ENCODE measurements at places on chromosomes 7 and 10. TPM values are rescaled to one million over a fixed set of nuclear protein-coding genes. Genes with fewer than 3 reads are reported as not detected.

Gene PRSS37
- not detected for total RNA-seq

Gene XRCC2
- 14.8 TPM for total RNA-seq

Gene ADIRF
- not detected for total RNA-seq

Gene NXPH1
- total RNA-seq, result not detected

Gene FKBP9
- total RNA-seq, result 0.29 TPM

Gene NRG3
- total RNA-seq, result not detected

Gene HMX2
- total RNA-seq, result not detected

Gene FAM25C
- not detected for total RNA-seq

GRCh38 chr7:30549931-30550493 lies 44.7 kb upstream of the GARS1 start:
- no peak for DNase-seq
- H3K27me3 ChIP-seq, result no peaks in the 10 kb centered on the region
- no peaks in the 10 kb centered on the region for H3K36me3 ChIP-seq
- no peaks in the 10 kb centered on the region for H3K4me1 ChIP-seq
- no peak overlapping the region for H3K4me3 ChIP-seq

DNA sequence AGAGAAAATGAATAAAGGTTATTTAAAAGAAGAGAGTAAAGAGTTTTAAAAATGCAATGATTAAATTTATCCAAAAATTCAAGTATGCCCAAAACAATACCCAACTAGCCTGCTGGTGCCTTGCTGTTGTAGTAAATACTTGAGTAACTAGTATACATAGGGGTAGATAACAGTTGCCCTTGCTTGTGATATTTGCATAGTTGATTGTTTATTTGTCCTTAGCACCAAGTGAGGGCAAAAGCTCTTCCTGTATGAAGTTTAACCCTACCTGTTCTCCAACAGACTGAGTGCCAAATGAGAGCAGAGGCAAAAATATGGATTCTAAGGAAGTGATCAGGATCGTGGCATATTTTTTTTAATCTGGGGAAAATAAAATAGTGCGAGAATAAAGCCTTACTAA lies 85.0 kb downstream of the PTN start:
- H3K4me1 ChIP-seq, result no peaks in the 10 kb centered on the region
- no peaks in the 10 kb centered on the region for H3K27me3 ChIP-seq
- no peak overlapping the region for H3K27ac ChIP-seq
- no peaks in the 10 kb centered on the region for H3K36me3 ChIP-seq
- no peak for DNase-seq
- no peak overlapping the region for H3K4me3 ChIP-seq

DNA sequence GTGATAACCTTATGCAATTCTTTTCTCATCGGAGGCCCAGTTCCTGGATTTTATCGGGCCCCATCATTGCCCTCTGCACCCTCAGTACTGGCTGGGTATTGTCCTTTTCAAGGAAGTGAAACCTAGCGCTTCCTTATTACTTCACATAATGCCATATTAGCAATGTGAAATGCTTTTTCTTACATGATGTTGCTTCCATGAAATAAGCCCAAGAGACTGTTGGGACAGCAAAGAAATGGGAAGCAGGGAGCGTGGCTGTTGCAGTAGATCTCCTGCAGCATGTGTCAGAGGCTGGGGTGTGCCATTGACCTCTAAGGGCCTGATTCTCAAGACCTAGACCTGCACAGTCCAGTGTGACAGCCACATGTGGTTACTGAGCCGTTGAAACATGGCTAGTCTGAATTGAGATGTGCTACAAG lies 8.1 kb downstream of the CHN2 start:
- H3K36me3 ChIP-seq, result no peaks in the 10 kb centered on the region
- no peaks in the 10 kb centered on the region for H3K27me3 ChIP-seq
- H3K27ac ChIP-seq, result no peak overlapping the region
- no peak overlapping the region for H3K4me3 ChIP-seq

DNA sequence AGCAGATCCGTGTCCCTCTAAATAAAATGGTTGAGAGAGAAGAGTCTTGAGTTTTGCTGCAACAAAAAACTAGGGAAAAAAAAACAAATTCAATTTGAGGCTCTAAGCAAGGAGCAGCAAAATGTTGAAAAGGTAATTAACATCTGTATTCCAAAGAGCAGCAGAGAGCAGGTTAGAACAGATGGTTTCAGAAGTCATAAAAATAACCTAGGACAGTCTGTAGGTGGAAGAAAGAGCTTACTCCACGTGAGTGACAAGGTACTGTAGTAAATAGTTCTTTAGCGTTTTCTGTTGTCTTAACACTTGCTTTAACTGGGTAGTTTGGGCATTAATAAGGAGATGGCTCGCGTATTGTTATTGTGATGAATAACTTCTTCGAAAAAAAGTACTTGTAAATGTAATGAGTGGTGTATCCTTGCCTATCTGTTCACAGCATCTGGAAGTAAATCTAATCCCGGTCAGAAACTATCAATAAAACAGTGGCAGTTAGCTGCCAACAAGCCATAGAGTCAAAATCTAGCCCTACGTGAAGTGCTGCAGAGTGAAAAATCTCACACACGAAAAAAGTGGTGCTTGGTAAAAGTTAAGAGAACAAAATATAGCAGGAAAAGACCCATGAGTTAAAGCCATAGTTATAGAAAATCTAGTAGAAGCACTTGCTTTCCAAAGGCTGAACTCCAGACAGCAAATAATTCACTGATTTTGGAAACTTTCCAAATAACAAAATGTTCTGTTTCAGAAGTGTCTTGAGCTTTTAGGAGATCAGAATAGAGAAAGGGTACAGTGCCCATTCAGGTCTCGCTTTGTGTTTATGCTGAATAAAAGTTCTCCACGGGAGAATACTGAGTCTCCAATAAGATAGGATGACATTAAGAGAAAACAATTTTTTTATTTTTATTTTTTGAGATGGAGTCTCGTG lies 49.3 kb upstream of the PARD3 start:
- H3K4me1 ChIP-seq, result no peaks in the 10 kb centered on the region
- H3K36me3 ChIP-seq, result no peaks in the 10 kb centered on the region
- no peaks in the 10 kb centered on the region for H3K27me3 ChIP-seq
- H3K4me3 ChIP-seq, result no peak overlapping the region
- no peak for DNase-seq

GRCh38 chr10:113463777-113464176 lies 89.1 kb upstream of the HABP2 start:
- no peaks in the 10 kb centered on the region for H3K36me3 ChIP-seq
- no peak overlapping the region for H3K27ac ChIP-seq
- no peaks in the 10 kb centered on the region for H3K27me3 ChIP-seq
- H3K4me3 ChIP-seq, result no peak overlapping the region

DNA sequence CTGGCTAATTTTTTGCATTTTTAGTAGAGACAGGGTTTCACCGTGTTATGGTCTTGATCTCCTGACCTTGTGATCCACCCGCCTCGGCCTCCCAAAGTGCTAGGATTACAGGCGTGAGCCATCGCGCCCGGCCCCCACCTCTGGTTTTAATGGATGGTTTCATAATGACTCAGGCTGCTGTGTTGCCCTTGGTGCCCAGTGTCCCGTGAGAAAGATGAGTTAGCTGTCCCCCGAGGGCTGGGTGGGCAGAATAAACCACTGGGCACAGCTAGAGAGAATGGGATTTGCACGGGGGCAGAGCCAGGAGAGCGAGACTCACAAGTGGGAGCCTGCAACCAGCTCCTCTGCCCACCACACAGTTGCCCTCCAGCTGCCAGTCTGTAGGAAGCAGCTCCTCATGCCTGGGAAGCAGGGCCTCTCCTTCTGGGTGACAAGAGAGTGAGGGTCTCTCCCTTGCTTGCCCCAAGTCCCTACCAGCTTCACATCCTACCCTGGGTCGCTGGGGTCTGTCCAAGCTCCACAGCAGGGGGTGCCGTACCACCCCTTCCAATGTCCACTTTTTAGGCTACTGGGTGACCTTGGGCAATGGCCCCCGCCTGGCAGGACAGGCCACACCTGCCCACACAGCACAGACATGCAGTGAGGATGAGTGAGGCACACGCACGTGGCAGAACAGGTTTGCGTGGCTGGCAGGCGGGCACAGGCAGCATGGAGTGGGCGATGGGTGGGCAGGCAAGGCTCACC lies 16.1 kb upstream of the NDST2 start:
- peaks cover 18% of the 10 kb centered on the region for H3K36me3 ChIP-seq
- H3K4me3 ChIP-seq, result no peak overlapping the region
- DNase-seq, result no peak
- no peaks in the 10 kb centered on the region for H3K4me1 ChIP-seq
- no peak overlapping the region for H3K27ac ChIP-seq

GRCh38 chr7:150003304-150003810 lies 129.6 kb downstream of the ATP6V0E2 start:
- no peak for DNase-seq
- no peak overlapping the region for H3K27ac ChIP-seq
- H3K4me1 ChIP-seq, result no peaks in the 10 kb centered on the region
- no peak overlapping the region for H3K4me3 ChIP-seq

DNA sequence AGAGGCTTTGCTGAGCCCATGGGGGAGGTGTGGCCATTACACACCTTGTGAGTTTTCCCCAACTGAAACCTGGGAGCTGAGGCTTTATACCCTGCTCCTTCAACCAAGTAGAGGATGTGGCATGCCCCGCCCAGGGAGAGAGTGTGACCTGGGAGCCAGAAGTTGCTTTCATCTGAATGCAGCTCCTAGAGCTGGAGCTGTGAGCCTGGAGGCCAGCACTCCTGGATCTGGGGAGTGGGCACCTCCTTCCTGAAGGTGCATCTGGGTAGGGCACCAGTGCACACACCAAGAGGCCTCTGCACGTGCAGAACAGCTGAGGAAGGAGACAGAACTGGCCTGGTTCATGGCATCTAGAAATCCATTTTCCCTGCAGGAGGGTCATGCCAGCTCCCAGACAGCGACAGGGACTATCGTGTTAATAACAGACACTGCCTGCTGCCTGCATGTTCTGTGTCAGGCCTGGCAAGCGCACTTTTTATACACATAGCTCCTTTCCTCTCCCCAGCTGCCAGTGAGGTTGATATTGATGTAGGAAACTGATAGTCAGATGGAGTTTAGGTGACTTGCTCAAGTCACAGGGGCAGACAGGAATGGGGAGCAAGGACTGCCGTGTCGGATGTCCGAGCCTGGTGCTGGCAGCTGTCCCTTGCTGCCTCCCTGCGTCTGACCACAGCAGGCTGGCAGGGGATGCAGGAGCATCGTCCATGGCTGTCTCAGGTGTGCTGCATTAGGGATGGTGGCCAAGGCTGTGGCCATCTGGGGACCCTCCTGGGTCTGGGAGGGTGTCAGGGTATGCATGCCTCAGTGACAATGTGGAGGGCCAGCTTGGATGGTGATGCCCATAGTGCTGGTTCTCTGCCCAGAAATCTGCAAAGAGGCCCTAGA lies 189.9 kb upstream of the CXCL12 start:
- no peak overlapping the region for H3K27ac ChIP-seq
- H3K36me3 ChIP-seq, result no peaks in the 10 kb centered on the region
- no peak for DNase-seq
- no peaks in the 10 kb centered on the region for H3K4me1 ChIP-seq
- no peak overlapping the region for H3K4me3 ChIP-seq
- no peaks in the 10 kb centered on the region for H3K27me3 ChIP-seq
